ENCODE measurements at places on chromosomes 5 and 9.

- DNase-seq, result no peak
Observed at GRCh38 chr9:105309531-105309931, 65.1 kb downstream of the SLC44A1 start.

DNA sequence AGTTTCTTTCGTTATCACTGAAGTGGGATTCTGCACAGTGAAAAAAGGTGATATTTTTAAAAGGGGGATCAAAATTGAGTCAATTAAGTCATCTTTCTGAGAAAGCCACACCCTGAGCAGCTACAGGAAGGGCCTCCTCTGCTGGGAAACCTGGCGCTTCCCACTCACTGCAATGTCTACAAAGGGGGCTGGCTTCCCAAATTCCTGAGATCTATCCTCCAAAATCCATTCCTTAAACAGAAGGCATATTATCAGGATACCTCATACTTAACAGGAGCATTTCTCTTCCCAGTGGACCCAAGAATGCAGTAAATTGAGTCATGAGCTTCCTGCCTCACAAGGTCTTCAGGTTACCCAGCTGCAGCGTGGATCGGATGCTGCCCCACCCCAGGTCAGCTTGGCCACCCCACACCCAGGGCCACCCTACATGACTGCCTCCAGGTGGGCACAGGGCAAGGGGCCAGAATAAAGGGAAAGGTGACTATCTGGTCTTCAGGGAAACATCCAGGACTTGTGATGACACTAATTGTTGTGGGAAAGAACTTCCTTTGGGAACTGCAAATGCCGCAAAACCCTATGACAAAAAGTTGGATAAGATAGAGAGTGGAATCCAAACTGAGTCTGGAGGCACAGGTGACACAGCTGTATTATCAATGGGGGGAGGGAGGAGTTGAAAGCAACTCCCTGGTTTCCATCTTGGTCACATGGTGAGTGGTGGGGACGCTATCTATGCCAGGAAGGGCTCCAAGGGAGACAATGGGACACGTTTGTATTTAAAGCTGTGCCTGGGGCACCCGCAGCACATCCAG lies 42.3 kb downstream of the ROR2 start:
- no peak for DNase-seq

GRCh38 chr5:177988989-177989625 lies 6.9 kb downstream of the PROP1 start:
- DNase-seq, result no peak

- peak; percentile 90 for DNase-seq
Observed at GRCh38 chr5:132237141-132237540, 9.5 kb upstream of the P4HA2 start.

- peak; percentile 31 for DNase-seq
Observed at GRCh38 chr5:180090098-180090768, 18.7 kb upstream of the RNF130 start.

DNA sequence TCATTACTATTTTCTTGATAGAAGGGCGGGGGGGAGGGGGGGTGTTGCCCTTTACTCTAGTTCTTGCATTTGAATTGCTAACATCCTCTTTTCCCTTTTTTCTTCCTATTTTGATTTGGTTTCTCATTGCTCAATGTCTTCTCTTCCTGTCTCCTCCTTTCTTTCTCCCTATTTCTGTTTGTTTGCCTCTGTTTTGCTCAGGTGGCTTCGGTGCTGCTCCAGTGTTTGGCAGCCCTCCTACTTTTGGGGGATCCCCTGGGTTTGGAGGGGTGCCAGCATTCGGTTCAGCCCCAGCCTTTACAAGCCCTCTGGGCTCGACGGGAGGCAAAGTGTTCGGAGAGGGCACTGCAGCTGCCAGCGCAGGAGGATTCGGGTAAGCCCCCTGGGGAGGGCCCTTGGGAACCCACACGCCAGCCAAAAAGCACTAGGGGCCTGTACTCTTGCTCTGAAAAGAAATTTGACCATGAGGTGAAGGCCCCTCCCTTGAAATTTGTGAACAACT lies 48.3 kb downstream of the FAM78A start:
- peak; percentile 43 for DNase-seq

DNA sequence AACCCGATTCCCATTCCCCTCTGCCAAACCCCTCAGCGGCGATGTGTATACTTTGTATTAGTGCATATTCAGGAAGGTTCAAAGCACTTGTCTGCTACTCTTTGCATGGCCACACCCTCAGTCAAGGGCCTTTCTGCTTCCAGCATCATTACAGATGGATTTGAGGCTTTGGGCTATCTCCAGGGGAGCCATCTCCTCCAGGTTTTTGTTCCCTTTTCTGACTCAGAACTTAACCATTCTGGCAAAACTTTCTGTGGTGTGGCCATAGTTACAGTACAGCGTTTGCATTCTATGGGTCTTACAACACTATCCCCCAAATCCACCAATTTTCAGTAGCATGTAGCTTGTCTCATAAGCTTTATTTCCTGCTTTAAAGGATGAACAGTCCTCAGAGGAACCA lies 36.0 kb upstream of the SVEP1 start:
- peak; percentile 98 for DNase-seq

Data from MV-4-11 (cell line).